Activated CD4-positive, alpha-beta T cell treated with anti-CD3 and anti-CD28 coated beads for 4 hours (primary cell): ENCODE measurements at places on chromosomes 5 and 9.

DNA sequence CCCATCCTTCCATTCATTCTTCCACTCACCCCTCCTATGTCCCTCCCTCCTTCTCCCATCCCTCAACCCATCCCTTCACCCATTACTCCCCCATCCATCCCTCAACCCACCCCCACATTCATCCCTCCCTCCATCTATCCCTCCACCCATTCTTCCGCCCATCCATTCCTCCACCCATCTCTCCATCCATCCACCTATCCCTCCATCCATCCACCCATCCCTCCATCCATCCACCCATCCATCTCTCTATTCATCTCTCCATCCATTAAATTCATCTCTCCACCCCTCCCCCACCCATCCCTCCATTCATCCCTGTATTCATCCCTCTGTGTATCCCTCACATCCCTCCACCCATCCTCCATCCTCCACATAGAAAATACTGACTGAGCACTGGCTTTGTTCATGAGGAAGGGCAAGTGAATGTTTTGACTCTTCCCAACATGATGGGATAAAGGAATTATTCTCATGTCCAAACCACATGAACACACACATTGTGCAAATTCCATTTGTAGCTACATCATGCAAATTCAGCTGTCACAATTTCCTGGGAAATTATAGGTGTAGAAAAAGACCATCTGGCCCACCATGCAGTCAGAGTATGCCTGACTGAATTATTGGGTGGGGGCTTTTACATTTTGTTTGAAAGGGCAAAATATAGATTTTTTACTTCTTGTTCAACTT lies 6.9 kb upstream of the VAV2 start:
- no peak for DNase-seq

DNA sequence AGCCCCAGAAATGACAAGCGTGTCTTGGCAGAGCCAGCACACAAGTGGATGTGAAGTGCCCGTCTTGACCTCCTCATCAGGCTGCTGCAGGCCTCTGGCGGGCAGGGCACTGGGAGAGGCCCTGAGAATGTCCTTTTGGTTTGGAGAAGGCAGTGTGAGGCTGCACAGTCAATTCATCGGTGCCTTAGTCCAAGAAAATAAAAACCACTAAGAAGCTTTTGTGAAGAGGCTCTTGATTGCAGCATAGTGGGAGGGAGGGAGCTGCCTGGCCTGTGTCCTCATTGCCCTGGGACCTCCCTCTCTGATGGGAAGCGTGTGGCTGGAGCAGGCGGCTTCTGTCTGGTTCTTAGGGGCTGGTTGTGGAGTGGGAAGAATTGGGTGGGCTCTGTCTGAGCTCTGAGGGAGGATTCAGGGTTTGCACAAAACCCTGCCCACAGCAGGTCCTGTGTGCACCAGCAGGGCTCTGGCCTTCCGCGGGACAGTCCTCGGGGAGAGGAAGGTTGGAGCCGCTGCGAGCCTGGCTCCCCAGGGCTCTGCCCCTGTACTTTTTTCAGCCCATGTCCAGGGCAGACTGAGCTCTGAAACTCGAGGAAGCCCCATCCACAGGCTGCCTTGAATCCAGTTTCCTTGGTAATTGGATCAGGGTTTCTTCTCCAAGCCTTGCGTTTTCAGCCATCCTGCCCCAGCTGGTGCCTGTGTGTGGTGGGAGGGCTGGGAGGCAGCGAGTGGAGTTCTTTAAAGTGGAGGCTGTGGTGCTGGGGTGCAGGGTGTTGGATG lies 1.1 kb downstream of the HRCT1 start:
- no peak for DNase-seq

GRCh38 chr5:32329395-32329834 lies 16.7 kb upstream of the MTMR12 start:
- peak; percentile 32 for DNase-seq

GRCh38 chr5:82952326-82952725 lies 124.9 kb downstream of the TMEM167A start:
- DNase-seq = no peak

DNA sequence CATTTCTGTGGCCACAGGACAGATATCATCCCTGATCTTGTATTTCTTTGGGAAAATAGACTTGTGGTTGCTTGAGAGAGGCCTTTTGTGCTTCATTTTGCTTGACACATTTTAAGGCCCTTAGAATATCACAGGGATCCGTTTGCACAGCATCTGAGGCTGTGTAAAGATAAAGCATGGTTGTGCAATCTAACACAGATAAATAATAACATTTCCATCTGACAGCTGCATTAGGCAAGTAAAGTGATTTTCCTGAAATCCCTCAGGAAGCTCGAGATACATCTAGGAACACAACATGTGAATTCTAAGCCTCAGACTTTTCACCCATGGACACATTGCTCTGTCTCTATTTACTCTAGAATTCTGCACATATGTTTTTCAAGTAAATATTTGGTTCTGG lies 212.8 kb upstream of the ADAMTSL1 start:
- no peak for DNase-seq

DNA sequence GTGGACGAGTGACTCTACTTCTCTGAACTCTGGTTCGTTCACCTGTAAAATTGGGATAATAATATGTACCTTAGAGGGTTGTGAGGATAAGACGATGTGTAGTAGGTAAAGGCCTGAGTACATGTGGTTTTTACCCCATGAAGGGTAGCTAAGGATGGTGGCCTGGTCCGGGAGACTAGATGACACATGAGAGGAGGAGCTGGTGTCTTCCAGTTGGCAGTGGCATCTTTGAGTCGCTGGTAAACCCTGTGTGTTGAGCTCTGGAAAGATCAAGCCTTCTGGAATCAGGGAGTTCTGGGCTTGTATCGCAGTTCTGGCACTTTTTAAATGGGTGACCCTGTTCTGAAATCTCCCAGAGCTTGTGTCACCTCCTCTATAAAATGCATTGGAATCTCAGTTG lies 166.4 kb upstream of the ZNF618 start:
- DNase-seq = no peak

DNA sequence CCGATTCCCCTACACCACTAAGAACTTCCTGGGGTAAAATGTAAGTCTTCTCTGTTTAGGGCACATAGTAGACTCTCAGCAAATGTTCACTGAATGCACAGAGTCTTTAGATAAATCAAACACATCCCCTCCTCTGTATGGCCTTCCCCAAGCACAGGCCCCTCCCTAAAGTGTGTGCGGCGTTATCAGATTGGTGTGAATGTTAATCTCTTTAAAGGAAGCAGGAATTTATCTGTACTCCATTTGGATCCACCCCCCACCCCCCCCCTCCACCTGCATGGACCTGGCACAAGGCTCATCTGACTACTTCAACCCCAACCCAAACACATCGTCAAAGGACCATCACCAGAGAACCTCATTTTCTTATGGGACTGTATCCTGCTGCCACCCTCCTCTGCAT lies 6.3 kb downstream of the PCDH1 start:
- no peak for DNase-seq

DNA sequence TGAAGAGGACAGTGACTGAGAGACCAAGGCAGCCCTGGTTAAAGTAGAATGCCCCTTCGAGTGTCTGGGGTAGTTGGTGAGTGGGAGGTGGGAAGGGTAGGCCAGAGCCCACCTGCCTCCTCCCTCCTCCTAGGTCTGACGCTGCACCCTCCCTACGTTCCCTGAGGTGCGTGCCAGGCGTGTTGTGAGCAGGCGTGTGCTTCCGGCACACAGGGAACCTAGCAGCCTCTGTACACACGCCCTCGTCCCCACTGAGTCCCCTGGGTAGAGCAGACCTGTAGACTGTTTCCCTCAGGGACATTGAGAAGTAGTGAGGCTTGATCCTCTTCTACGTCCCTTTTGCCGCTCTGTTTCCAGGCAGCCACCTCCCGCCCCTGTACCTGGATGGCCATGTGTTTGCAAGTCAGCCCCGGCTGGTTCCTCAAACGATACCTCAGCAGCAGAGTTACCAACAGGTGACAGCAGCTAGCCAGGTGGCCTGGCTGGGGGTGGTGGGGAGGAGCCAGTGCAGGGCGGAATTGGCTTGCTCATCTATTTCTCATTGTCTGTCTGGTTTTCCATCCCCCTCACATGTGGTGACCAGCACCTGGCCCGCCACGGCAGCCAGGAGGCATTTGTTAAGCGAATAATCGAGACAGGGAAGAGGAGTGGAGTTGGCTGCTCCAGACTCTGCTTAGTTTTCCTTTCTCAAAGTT lies 16.8 kb upstream of the POMT1 start:
- no peak for DNase-seq

- no peak for DNase-seq
Observed at GRCh38 chr5:65213921-65214525, 267.7 kb downstream of the ADAMTS6 start.

DNA sequence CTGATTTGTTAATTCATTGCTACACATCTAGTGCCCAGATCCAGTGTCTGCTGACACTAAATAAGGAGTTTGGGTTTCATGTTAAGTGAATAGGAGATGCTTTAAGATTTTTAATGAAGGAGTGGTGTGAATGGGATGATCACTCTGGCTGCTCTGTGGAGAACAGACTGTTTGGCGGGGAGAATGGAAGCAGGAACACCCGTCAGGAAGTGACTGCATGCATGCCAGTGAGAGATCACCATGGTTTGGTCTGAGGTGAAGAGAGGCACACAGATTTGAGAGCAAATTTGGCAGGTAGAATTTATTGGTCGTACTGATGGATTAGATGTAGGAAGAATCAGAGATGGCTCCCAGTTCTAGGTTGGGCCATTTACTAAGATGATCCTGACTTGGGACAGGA lies 19.8 kb downstream of the ATP6V0E1 start:
- no peak for DNase-seq

GRCh38 chr5:5497152-5497788 lies 74.8 kb downstream of the ICE1 start:
- no peak for DNase-seq
